ENCODE measurements at places on chromosomes 12 and 14.

DNA sequence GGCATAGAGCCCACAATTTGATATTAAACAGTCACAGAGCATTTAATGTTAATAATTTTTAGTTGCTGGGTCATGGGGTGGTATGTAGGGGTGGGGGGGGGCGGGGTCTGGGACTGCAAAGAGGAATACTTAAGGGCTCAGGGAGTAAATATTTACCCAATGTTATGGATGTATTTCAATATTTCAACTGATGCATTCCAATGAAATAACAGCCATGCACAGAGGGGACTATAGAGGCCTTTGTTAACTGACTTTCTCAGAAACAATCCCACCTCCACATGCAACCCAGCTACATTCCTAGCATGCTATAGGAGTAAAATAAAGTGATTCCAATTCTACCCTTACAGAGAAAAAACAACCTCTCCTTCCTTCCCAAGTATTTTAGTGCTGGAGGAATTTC, 7.9 kb upstream of the BBS10 start:
- no peak for DNase-seq

DNA sequence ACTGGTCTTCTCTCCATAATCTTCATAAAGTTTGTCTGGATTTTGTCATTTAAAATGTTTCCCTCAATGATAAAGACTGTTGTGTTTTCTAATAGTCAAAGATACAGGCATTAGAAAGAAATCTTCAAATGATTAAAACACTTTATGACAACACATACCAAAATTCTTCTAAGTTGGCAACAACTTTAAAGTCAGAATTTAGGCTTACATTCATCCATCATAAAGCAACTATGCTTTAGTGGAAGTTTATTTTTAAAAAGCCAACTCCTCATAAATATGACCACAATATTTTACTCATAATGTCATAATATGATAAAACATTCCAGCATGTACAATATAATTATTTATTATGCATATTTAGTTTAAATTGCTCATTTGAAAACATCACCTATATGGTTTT, 17.2 kb upstream of the CCER1 start:
- no peak for DNase-seq

DNA sequence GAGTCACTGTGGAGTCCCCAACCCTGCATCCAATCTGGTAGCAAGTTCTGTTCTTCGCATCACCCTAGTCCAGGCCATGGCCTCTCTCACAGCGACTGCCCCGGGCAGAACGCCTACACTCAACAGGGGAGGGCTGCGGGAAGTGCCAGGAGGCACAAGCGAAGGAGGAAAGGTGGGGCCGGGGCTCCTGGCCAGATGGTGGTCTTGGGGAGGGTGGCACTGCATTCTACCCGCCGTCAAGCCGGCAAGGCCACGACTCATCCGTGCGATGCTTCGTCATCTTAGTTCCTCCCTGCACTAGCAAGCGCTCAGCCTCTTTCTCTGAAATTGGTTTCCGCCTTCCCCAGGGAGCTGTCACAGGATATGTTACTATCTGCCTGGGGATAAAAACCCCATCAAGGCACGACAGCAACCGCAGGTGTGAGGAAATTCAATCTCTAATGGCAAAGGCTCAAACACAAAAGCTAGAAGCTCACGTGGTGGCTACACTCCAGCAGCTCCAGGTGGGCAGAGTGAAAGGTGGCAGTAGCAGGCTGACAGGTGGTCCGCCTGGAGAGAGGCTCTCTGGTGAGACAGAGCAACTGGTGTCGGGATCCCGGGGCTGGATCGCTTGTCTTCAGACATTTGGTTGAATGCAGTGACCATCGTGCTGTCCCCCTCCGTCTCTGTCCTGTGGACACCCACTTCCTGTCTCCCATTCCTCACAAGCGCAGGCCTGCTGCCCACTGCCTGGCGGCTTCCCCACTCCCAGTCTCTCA, 34.1 kb downstream of the ACADS start:
- DNase-seq = no peak

GRCh38 chr12:96238336-96239047, 44.3 kb downstream of the ELK3 start:
- DNase-seq = no peak

GRCh38 chr12:77940011-77940423, 109.3 kb downstream of the NAV3 start:
- DNase-seq = no peak

- DNase-seq = peak; percentile 85
Measured at GRCh38 chr14:105398726-105399465, 558 bp downstream of the TEX22 start.

GRCh38 chr12:78204926-78205325, 374.2 kb downstream of the NAV3 start:
- no peak for DNase-seq

DNA sequence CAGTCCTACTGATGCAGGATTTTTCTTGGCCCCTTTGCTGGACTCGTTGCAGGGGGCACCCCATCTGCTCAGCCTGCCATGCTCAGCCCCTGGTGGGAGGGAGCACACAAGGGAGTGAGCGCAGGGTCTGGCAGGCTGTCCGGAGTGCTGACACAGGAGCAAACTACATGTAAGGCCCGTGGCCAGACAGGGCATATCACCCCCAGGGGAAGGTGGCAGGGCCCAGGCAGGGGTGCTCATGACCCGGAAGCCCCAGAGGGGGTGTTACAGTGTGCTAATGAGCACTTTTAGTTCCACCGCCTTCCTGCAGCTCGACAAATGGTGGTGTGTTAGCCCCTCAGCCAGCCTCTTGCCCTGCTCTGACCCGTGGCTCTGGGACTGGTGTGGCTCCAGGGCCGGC, 645.6 kb upstream of the TMEM132C start:
- no peak for DNase-seq

- DNase-seq = no peak
Measured at GRCh38 chr14:32697704-32698103, 241.0 kb upstream of the NPAS3 start.

- no peak for DNase-seq
Measured at GRCh38 chr12:119447126-119447525, 112.6 kb downstream of the CCDC60 start.

- DNase-seq = no peak
Measured at GRCh38 chr14:85575617-85575898, 45.6 kb downstream of the FLRT2 start.

DNA sequence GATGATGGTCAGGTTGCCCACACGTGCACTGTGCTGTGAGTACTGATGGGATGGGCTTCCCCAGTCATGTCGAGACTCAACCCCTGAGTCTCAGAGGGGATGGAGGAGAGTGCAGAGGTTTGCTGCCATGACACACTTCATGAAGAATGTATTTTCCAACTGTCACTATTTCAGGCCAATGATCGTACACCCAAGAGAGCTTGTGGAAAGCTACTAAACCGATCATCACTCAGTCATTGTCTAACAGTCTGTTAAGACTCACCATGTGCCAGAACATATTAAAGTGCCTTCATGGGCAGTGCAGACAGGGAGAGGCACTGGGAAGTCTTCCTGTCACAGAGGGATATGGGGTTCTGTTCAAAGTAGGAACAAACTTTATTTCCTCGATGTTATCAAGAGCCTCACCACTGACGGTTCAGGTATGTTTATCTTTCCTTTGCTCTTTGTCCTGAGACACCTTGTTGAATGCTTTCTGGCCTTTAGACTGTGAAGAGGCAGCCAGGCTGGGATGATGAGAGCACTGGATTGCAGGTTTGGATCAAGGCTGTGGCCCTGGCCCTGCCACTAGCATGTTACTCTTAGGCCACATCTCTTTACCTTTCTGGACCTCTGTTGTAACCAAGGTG, 41.6 kb upstream of the NTF3 start:
- no peak for DNase-seq

Measured in iPS-NIHi11 (cell line).